ENCODE measurements at places on chromosomes 4 and X.

DNA sequence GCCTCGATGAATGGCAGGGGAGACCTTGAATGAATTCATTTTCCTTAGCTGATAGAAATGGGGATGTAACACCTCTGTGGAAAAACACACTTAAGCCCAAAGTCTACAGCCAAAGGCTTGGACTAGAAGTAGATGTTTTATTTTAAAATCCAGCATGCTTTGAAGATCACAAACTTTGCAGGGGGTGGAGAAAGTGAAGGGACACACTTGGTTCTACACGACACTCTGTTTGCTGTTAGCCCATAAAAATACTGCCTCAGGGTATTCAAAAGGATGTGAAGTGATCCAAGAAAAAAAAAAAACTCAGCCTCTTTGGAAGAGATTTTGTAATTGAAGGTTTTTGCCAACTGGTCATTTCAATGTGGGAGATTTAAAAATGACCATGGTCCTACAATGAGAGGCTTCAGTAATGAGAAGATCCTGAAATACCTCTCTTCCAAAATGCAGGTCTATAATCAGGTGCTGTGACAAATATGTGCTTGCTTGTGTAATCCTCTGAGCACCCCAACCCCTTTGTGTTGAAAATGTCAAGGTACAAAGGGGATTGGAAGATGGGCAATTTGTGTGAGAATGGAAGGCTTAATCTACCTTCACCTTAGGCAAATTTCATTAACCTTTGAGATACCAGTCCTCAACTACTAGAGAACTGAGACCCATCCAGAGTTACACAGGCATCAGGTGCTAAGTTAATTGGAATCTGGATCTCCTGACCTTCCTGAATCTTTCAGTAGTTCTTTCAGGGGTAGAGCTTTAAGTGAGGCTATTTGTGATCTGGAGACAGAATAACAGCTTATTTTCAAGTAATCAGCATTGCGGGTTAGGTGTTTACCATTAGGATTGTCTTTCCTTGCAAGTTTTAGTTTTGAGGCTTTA, 82.5 kb downstream of the HS6ST2 start:
- DNase-seq, result no peak

DNA sequence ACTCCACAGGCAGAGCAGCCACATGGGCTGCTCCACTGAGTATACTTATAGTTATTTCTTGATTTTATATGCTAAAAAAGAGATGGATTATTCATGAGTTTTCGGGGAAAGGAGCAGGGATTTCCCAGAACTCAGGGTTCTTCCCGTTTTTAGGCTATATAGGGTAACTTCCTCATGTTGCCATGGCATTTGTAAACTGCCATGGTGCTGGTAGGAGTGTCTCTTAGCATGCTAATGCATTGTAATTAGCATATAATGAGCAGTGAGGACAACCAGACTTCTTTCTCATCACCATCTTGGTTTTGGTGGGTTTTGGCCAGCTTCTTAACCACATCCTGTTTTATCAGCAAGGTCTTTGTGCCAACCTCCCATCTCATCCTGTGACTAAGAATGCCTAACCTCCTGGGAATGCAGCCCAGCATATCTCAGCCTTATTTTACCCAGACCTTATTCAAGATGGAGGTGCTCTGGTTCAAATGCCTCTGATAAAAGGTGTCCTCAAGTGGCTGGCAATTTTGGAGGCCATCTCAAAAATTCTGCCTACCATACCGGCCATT, 213.0 kb upstream of the VEGFC start:
- peak; percentile 74 for DNase-seq

DNA sequence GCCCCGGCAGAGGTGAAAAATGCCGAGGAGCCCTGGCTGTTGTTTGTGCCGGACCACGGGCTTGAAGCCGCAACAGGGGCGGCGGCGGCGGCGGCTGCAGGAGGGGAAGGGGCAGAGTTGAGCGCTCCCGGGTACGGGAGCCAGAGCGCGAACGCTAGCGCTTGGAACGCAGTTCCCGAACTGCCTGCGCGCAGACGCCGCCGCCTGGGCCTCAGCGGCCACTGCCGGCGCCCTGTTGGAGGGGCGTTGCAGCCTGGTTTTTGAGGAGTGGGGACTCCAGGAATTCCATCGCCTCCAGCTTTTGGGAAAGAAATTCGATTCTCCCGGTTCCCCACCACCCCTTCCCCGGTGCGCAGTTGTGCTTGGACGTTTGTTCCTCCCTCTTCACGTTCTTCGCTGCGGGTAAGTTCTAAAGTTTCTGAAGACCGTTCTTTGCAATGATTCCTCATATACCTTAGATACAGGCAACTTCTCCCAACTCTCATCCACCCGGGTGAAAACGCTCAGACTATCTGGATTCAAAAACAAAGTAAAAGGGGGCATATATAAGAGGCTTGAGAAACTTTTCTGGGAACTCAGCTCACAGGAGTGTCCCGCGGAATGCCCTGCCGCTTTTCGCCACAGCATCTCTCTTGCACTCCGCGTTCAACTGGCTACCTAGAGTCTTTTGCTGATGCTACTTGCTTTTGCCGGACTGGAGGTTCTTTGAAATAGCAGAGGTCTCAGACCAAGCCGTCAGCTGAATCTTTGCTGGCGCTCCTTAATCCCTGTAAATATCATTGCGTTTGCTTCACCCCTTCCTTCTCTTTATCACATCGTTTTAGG, 1.0 kb downstream of the FAT4 start:
- peak; percentile 56 for DNase-seq

DNA sequence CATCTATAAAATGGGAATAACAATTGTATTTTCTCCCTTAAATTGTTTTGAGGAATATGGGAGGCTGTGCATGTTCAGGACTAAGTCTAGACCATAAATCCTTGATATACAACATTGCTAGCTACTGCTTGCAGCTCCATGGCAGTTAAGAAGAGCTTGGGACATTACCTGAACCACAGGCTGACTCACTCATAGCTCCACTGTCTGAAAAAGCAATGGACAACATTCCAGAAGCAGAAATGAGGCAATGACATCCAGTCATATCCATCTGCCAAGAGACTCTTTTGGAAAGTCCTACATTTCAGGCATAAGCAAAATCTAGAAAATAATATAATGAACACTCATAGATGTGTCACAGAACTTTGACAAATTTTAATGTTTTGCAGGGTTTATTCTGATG, 167.3 kb upstream of the LEF1 start:
- peak; percentile 71 for DNase-seq

GRCh38 chr4:113826421-113826820, 64.9 kb upstream of the CAMK2D start:
- no peak for DNase-seq

- no peak for DNase-seq
These were observed 713.8 kb downstream of the RAB28 start for GRCh38 chr4:12770351-12770750.

GRCh38 chr4:186622788-186623464, 67.6 kb upstream of the MTNR1A start:
- peak; percentile 64 for DNase-seq

- no peak for DNase-seq
These were observed 4.4 kb downstream of the TASL start for GRCh38 chrX:30573125-30573524.

GRCh38 chr4:8392591-8393190, 47.8 kb downstream of the ACOX3 start:
- no peak for DNase-seq

GRCh38 chr4:180994722-180995121, 1248.5 kb upstream of the TENM3 start:
- no peak for DNase-seq

- DNase-seq, result no peak
These were observed 50.2 kb upstream of the TMEM150C start for GRCh38 chr4:82611982-82612381.

DNA sequence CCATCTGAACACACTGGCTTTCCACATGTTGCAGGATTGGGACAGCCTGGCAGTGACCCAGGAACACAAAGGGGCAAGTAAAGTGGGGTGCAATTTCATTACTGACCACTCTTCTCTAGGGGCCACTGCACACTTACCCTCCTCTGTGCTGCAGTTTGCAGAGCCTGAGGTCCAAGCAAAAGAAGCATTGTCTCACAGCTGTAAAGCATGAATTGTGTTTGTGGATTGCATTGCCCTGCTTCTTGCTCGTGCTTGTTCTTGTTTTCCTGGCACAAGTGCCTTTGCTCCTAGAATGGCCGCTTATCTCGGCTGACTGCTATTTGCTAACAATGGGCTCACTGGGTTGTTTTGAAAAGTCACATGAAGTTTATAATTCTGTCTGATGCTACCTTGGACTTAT, 209.1 kb upstream of the JADE1 start:
- no peak for DNase-seq

DNA sequence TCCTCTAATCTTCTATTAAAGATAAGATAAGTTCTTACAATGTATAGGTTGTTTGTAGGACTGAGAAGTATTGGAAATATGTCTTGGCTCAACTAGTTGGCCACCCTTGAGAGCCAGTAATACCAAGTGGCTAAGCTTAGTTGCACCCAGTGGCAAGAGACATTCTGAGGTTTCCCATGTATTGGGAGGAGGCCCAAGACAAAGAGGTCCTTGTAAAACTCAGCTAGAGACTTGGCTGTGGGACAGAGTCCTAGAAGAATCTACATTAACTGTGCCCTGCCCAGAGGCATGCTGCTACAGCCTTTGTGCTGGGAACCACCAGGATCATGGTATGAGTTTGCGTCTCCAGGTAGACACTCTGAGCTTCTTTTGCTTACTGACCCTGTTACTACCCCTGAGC, 41.9 kb upstream of the SLC4A4 start:
- DNase-seq, result no peak

GRCh38 chr4:51963841-51964517, 56.2 kb downstream of the LRRC66 start:
- DNase-seq, result no peak

DNA sequence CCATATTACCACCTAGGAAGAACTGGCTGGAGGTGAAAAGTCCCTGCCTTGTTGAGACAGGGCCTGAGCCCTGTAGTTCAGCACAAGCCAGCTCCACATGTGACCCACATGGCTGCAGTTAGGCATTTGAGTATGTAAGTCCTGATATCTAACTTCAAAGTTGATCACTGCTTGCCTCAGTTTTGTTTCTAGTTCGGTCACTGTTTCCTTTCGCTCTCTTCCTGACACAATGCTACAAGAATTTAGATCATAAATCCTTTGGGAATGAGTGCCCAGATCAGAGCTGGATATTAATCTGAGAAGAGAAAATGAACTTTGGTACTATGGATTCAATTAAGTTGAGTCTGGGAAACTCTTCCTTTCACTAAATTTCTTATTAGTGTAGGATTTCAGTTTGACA, 48.4 kb downstream of the AKAP4 start:
- no peak for DNase-seq

- DNase-seq, result peak; percentile 6
These were observed 2.8 kb upstream of the GRIA2 start for GRCh38 chr4:157217708-157218107.

DNA sequence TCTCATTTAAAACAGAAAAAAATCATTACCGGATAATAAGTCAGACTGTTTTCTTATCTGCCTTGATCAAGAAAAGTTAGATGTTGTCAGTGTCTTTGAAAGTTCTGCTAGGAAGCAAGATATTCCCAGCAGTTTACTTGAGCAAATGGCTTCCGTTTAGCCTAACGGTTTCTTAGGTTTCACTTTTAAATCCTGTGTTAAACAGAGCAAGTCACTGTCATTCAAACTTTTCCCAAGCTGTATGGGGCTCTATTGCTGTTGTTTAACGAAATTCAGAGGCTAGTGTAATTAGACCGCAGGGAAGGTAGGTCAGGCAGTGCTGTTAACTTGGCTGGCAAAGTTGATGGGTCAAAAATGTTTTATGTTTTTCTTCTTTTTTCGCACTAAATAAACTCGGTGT, 80.3 kb upstream of the NEIL3 start:
- DNase-seq, result no peak

DNA sequence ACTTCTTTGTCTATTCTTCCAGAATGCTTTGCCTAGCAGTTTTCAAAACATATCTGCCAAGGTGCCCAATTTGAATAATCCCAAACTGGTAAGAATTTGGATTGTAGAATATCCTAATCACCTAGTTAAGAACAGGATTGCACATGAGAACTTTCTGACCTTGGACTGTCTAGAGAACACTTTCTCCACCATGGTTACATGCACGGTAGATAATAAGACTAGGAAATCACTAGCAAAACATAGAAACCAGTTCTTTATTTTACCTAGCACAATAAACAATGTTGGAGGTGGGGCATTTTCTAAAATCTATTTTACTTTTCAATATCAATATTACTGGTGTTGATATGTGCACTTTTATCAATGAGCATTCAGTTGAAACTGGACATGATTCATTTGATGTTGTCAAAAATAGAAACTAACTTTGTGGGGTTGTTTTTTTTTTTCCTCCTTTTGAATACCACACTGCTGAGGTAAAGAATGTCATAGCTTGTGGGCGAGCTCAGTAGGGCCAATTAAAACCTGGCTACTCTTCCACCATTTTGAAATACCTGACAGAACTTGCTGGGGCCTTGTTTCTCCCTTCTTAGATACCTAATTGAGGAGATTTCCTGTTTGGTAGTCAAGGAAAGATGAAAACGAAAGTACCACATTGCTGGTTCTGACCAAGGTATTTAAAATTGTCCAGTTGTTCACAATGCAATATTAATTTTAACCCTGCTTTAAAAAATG, 10.4 kb downstream of the MID1IP1 start:
- DNase-seq, result peak; percentile 40

DNA sequence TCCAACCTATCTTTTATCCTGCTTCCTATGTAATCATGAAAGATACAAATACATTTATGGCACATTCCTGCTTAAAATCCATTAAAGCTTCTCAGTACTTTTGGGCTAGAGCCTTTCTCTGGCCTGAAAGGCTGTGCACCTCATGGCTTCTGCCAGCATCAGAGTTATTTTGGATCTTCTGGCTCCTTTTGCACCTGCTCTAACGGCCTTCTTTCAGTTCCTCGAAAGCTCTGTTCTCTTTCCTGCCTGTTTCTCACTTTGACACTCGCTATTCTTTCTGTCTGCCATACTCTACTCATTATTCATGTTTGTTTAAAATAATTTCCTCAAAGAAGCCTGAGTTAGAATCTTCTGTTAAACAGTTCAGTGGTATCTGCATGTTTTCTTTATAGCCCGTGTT, 86.0 kb downstream of the LRP2BP start:
- DNase-seq, result no peak

- peak; percentile 3 for DNase-seq
These were observed 185.6 kb upstream of the FSTL5 start for GRCh38 chr4:162349395-162349794.

- no peak for DNase-seq
These were observed 63.5 kb upstream of the COL25A1 start for GRCh38 chr4:109365939-109366338.

DNA sequence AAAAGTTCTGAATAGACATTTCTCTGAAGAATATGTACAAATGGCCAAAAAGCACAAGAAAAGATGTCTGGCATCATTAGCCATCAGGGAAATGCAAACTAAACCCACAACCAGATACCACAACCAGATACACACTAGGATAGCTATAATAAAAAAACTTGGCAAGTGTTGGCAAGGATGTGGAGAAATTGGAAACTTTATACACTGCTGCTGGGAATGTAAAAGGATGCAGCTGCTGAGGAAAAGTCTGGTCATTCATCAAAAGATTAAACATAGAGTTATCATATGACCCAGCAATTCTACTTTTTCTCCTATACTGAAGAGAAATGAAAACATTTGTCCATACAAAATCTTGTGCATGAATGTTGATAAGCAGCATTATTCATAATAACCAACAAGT, 92.3 kb downstream of the UCHL1 start:
- no peak for DNase-seq

Measured in fibroblast of skin of scalp (primary cell).